ENCODE measurements at places on chromosomes 16 and 17.

DNA sequence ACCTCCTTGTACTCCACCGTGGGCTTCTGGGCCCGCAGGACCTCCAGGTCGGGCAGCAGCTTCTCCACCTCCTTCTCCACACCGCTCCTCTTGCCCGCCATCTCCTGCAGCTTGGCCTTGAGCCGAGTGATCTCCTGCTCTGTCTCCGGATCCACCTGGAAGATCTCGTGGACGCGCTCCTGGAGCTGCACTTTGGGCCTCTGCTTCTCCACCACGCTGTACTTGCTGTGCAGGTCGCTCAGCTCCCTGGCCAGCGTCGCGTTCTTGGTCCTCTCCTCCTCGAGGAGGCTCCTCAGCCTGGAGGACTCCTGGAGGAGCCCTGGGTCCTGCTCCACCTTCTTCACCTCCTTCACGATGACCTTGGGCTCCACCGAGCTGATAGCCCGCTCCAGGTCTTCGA is 8.8 kb downstream of the CDK3 start:
- DNase-seq: no peak

DNA sequence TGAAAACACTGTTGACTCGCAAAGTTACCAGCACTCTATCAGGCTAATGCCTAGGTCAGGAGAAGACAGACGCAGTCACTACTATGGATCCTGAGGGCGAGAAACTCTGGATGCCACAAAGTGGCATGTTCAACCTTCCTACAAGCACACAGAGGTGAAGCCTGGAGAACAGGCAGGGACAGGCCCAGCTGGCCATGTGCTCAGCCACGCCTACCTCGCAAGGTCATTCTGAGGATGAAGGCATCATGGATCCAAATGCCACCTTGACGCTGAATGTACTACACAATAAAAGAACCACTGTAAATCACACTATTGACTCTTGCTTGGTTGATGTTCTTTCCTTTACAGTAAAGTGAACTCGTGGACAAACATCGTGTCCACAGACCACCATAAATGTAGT is 85.8 kb downstream of the ANKRD11 start:
- no peak for DNase-seq

DNA sequence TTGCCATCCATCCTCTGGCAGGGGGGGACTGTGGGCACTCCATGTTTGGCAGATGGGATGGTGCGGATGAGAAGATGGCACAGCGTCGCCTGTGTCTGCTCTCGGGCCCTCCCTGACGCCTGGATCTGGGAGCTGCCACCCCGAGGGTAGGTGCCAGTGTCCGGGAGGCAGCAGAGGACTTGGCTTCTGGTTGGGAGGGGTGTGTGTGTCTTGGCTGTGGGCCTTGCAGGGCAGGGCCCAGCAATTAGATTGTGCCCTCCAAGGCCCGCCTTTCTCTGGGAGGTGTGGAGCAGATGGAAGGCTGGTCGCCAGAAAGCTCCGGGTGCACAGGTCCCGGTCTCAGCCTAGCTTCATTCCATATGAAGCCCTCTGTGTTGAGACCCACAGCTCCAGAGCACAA is 1.4 kb downstream of the RAP1GAP2 start:
- DNase-seq: no peak

DNA sequence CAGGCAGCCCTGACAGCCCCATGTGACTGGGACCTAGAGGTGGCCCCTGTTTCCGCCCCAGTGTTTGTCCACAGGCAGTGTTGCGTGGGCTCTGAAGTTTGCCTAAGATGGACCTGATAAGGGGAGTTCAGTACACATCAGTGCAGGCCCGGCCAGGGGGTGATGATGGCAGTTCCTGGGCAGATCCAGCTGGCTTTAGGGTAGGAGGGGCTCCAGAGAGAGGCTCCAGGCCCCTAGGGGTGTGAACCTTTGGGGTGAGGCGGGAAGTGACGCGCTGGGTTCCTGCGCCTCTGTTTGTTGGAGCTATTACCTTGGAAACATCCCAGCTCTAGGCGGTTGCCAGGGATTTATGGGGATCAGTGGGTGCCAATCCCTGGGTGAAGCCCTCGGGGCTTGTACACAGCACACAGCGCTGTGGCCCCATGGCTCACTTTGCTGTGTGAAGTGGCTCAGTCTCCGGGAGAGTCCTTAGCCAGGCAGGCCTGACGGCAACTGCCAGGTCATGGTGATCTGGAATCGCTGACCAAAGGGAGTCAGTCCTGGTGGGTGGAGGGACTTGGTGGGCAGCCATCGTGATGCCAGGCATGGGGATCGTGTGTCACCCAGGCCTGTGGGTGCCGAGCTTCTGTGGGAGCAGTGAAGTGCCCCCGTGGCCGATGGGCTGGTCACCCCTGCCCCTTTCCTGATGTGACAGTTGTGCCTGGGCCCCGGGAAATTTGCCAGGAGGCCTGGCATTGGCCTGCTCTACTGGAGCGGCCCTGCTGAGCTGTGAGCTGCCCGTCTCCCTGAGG is 146.1 kb downstream of the SEC14L1 start:
- no peak for DNase-seq

- DNase-seq: no peak
Measured at GRCh38 chr16:89646270-89646669, 11.2 kb downstream of the CHMP1A start.

- no peak for DNase-seq
Measured at GRCh38 chr16:27954191-27954590, 109.3 kb downstream of the GSG1L start.

- DNase-seq: no peak
Measured at GRCh38 chr16:70646260-70647241, at the start of gene IL34. Gene IL34 (plus strand): TSS chr16:70646559. CDS start chr16:70646948, 389 bp downstream.

DNA sequence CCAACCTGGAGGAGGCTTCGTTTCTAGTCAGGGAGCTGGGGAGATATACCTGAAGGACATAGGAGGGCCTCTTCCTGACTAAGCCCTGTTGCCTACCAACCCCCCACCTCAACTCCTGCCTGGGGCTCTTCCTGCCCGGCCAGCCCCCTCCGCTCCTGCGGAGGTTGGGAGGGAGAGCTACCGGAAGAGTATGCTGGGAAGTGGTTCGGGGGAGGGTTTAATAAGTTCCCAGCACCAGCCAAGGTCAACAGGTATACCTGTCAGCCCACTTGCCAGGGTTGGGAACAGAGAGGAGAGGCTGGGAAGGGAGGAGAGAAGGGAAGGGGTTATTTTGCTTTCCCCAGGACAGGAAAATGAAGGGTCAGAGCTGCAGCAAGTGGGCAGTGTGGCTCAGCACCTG is 4.7 kb downstream of the PPP1R1B start:
- no peak for DNase-seq

DNA sequence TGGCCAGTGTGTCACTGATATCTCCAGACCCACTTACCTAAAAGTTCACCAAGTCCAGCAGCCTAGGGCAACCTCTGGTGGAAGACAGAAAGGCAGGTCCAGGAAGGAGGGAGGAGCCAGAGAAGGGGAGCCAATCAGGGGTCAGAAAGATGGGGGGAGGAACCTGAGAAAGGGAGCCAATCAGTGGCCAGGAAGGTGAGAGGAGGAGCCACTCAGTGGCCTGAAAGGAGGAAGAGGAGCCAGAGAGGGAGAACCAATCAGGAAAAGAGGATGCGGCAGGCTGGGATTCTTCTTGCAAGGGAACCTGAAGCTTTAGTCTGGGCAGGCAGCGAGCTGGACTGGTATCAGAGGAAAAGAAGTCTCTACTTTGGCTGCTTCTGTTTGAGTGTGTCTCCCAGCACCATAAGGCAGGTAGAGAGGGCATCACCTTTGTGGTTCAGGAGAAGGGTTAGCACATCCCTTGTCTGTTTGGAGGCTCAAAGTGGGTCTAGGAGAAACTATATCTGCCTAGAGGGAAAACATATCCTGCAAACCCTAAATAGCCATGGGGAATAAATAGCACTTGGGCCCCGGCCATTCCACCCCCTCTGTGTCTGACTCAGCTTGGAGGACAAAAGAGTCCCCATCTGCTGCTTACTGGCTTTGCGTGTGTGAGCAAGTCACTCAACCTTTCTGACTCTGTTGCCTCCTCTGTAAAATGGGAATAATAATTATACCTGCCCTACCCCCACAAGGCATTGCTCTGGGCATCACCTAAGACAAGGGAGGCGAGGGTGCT is 43.4 kb upstream of the CRHR1 start:
- no peak for DNase-seq

All from activated CD4-positive, alpha-beta T cell treated with anti-CD3 and anti-CD28 coated beads, Interleukin-2, amount 50 U/mL, for 24 hours (primary cell).